Stimulated activated CD4-positive, alpha-beta T cell treated with anti-CD3 and anti-CD28 coated beads, Interleukin-2, amount 100 ng/mL, for 24 hours (primary cell): ENCODE measurements at places on chromosomes 5 and 9.

DNA sequence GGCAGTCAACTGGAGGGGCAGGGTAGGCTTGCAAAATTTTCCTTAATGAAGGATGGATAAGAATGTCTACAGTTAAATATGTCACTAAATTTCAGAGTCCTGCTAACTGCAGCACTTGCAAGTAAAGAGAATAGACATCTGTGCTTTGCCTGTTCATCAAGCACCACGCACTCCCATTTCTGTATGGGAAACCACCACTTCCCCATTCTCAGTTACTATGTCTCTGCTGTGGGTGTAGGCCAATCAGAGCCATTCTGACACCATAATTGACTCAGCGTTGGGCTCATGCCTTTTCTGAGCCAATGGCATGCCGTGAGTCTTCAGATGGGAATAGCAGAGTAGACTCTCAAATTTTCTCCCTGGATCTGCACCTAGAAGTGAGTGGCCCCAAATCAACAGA, 247.5 kb downstream of the GABRB2 start:
- DNase-seq: no peak

- DNase-seq: no peak
These were observed 12.2 kb upstream of the ALDH1B1 start for GRCh38 chr9:38380230-38380871.

DNA sequence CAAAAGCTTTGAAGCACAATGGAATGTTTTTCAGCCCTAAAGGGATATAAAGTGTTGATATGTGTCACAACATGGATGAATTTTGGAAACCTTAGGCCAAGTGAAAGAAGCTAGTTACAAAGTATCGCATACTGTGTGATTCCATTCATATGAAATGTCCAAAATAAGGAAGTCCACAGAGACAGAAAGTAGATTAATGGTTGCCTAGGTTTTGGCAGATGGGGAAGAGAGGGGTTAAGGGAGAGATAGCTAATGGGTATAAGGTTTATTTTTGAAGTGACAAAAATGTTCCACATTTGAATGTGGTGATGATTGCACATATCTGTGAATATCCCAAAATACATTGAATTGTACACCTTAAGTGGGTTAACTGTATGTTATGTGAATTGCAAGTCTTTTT, 57.5 kb upstream of the MCCC2 start:
- no peak for DNase-seq

- no peak for DNase-seq
These were observed 43.1 kb upstream of the CKMT2 start for GRCh38 chr5:81189875-81190498.

- DNase-seq: no peak
These were observed 23.1 kb downstream of the ADRB2 start for GRCh38 chr5:148849461-148849860.

GRCh38 chr5:140571105-140571504, 6.5 kb downstream of the SLC35A4 start:
- no peak for DNase-seq

- DNase-seq: no peak
These were observed 81.0 kb downstream of the ESM1 start for GRCh38 chr5:54904425-54904824.

- no peak for DNase-seq
These were observed 85.0 kb upstream of the RUSC2 start for GRCh38 chr9:35404865-35405264.

GRCh38 chr5:151580858-151581257, 10.3 kb downstream of the FAT2 start:
- DNase-seq: no peak

DNA sequence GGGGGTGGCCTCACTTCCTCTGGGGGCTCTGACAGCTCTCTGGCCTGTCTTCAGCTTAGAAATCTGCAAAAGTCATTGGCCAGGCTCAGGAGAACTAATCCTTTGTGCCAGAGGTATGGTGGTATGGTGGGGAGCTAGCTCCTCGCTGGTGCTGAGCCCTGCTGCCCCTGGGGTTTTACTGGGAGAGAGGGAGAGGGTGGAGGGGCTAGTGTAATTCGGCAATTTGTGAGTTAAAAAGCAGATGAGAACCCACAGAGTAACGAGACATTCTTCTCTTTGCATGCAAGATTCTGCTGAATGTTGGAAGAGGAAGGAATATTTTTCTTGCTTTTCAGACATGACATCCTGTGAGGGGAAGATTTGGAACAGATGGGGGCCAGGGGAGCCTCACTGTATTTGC, 65.5 kb upstream of the SPRY4 start:
- no peak for DNase-seq

DNA sequence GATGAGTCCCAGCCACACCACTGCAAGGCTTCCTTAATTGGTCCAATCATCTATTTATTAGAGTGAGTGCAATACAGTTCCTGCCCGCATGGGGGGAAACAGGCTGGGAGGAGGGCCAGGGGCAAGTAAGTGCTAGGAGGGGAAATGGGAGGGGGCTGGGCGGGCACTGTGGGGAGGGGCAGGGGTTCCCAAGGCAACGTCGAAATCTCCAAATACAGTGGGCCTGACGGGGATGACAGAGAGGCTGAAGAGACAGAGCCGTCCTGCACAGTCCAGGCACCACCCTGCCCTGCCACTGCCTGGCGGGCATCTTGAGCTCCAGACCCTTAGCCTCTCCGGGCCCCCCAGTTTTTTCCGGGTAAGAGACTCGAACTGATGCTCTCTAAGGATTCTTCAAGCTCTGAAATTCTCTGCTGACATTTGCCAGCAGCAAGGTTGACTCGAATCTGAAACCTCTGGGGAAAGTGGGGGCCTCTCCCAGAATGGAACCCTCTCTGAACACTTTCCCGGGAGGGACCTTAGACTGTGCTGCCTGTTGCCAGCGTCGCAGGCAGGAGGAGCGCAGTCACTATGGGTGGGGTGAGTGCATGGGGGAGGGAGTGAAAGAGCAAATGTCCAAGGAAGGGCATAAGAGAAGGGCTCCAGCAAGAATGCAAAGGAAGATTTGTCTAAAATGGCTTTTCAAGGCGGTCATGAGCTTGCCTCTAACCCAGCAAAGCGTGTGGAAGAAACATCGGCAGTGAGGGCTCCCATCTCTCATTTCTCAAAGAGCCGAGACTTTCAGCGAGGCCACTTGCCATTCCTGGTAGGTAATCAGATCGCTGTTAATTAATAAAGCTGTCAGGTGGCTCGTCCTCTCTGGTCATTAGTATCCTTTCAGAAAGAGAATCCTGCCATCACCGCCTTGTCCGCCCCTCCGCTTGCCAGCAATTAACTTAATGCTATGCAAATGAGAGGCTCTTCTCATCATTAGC, 99.0 kb downstream of the GTF3C4 start:
- DNase-seq: peak; percentile 69

GRCh38 chr5:16626696-16627264, 10.0 kb upstream of the RETREG1 start:
- peak; percentile 29 for DNase-seq

DNA sequence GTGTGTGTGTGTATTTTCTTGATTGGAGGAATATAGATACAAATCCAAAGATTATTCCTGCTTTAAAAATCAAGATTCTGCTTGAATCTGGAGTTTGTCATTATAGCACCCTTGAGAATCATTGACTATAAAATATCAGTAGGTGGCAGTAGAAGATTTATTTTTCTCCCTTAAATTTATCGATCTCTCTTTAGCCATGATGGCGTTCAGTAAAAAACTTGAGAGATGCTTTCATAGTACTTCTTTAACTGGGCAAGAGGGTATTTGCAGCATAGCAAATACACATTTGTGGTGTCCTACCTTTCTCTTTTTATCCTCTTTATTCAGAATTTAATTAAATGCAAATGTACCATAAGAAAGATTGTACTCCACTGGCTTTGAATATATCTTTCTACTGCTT, 307.7 kb downstream of the ADGRV1 start:
- no peak for DNase-seq

DNA sequence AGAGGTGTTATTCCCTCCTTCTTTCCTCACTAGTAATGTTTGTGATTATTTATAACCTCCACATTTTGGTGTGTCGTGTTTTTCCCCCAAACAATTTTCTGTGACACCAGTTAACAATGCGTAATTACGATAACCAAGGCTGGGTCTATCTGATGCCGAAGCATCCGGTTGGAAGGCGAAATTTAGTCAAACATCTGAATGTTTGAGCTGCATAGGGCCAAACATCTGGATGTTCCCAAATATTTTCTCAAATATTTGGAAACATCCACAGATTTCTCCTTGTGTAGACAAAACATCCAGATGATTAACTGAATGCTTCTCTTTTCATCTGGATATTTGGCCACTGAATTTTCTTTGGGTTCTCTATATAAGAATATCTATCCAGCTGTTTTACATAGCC, 371.7 kb downstream of the NFIB start:
- DNase-seq: no peak

DNA sequence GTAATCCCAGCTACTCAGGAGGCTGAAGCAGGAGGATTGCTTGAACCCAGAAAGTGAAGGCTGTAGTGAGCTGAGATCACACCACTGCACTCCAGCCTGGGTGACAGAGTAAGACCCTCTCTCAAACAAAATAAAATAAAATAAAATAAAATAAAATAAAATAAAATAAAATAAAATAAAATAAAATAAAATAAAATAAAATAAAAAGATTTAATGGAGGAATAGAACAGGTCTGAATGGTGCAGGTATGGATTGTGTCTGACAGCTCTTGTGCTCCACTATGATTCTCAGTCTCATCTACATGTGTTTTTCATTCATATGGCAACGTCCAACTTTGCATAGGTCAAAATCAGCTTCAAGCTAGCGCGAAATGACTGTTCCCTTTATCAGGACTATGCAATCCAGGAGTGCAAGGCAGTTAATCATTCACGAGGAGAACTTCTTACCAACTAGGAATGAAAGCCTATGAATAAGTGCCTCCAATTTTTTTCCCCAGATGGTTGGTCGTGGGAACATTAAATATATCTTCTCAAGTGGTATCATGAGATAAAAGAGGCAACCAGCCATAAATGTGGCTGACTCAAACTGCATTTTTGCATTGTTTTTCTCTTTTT, 1392.3 kb upstream of the CDH9 start:
- no peak for DNase-seq

DNA sequence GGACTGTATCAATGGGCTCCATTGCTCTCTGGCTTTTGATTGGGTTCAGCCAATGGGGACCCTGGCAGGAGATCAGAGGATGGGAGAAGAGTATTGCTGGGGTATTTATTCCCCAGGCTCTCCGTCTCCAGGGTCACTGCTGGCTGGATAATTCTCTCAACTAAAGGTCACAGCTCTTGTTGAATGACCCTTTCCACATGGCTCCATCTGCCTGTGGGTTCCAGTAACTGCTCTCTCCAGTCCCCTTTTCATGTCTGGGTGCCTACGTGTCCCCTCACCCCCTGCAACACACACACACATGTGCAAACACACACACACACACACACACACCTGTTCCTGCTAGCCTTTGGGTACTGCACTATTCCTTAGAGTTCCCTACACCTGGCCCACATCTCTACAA, 53.9 kb upstream of the RIC1 start:
- no peak for DNase-seq

DNA sequence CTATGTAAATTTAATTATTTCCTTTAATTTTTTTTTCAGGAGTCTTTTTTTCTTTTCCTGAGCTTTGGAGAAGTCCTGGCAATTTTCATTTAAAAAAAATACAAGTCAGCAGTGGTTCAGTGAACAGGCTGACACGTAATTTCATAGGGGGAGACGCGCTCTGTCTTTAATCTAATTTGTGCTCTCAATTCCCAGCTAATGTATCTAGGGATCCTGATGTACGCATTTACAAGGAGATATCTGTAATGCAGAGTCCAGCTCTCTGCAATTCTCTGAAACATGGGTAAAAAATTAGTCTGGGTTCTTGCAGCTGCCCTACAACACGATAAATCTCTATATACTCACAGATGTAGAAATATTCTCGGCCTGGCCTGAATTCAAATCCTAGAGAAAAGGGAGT, 243.9 kb downstream of the EFNA5 start:
- no peak for DNase-seq

DNA sequence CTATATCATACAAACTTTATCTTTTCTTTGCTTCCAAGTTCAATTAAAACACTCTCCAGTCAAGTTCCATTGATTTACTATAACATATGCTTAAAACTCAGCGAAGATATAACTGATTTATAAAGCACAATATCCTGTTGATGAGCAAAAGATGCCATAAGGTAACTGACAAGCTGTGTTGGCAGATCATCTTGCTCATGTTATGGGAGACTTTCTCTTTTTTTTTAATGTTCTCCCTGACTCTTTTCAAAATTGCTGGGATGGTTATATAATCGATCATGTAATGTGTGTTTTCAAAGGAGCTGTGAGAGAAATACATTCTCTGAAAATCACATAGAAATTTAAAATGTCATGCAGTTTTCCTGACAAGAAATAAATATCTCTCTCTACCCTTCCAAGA, 293.5 kb downstream of the MED10 start:
- DNase-seq: no peak

- no peak for DNase-seq
These were observed 58.7 kb upstream of the PRR16 start for GRCh38 chr5:120405286-120405864.

DNA sequence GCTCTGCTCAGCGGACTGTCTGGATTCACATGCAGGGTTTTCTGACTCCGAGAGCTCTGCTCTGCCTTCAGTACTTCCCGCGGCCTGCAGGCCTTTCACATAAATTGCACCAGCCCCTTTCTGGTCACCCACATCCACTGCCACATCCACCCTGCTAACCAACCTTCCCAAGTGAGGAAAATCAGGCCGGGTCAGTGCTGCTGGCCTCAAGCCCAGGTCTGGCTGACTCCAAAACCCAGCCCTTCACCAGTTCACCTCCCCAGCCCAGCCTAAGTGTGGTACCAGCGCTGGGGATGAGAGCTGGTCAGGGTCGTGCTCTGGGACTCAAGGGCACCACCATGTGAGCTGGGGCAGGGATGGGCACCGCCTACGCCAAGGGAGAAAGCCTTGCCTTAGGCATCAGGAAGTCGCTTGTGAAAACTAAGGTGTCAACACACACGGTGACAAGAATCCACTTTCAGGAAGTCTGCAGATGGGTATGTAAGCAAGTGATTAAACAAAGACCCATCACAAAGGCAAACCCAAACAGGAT, 12.3 kb downstream of the LMAN2 start:
- no peak for DNase-seq

DNA sequence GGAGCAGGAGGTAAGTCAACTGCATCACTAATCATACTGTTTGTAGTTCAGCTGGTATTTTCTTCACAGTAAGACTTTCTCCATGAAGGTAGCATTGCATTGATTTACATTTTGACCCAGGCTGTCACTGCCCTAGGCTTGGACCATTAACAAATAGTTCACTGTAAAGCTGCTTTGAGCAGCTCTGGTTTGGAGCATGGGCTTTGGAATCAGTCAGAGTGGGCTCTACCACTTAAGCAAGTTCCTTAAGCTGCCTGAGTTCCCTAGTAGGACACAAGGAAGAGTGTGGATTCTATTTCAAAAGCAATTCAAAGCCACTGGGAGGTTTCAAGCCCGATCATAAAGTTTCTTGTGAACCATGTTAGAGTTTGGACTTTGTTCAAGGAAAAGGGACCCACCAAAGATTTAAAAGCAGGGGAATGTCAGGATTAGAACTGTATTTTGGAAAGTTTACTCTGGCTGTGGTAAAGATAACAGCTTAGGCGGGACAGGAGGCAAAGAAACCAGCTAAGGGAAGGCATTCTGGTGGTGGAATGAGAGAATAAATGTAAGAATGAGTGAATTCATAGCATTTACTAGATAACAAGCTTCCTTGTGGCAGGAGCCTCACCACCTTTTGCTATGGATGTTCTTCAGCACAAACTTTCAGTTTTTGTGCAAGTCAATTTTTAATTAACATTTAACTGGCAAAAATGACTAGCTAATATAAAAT, 12.3 kb upstream of the PANK3 start:
- no peak for DNase-seq

- no peak for DNase-seq
These were observed 2053.1 kb downstream of the EFNA5 start for GRCh38 chr5:105617436-105618215.
